Cortex of kidney (tissue), 1 donor: ENCODE measurements at places on chromosomes 3 and 15.

DNA sequence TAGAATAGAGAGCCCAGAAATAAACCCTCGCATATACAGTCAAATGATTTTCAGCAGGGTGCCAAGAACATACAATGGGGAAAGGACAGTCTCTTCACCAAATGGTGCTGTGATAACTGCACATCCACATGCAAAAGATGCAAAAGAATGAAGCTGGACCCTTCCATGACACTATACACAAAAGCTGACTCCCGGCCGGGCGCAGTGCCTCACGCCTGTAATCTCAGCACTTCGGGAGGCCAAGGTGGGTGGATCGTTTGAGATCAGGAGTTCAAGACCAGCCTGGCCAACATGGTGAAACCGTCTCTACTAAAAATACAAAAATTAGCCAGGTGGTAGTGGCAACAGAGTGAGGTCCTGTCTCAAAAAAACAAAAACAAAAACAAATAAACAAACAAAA, 43.2 kb upstream of the IQSEC1 start:
- DNase-seq, result no peak

- no peak for DNase-seq
Measured at GRCh38 chr15:63385911-63386531, 4.4 kb upstream of the CA12 start.

DNA sequence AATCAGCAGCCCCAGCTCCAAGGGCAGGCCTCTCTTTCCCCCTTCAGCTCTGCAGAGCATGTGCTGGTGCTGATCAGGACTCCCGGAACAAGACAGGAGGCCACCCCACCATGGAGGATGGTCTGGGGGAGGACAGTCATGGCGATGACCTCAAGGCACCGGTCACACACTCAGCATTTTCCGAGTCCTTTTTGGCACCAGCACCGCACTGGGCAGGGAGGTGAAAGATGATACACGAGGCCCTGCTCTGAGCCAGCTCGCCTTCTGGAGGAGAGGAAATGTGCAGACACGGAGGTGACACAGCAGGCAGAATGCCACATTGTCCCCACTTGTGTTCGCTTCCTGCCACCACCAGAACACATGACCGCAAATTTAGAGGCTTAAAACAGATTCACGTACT, 61.8 kb upstream of the SEC61A1 start:
- DNase-seq, result no peak

GRCh38 chr3:192879346-192880031, 38.2 kb downstream of the MB21D2 start:
- DNase-seq, result no peak

DNA sequence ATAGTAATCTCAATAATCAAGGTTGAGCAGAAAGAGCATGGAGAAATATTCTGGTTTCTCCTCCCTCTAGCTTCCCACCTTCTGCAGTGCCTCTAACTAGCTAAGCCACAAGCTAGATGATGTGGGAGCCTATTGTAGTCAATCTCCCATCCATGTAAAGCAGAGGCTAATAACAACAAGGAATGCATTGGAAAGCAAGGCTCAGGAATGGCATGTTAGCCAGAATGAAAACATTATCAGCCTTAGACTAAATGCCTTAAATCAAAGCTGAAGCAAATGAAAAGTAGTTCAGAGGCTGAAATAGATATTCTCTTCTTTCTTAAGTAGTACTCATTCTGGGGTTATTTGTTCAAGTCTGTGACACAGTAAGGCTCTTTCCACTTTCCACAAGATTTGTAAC, 350.3 kb upstream of the DPPA4 start:
- no peak for DNase-seq

DNA sequence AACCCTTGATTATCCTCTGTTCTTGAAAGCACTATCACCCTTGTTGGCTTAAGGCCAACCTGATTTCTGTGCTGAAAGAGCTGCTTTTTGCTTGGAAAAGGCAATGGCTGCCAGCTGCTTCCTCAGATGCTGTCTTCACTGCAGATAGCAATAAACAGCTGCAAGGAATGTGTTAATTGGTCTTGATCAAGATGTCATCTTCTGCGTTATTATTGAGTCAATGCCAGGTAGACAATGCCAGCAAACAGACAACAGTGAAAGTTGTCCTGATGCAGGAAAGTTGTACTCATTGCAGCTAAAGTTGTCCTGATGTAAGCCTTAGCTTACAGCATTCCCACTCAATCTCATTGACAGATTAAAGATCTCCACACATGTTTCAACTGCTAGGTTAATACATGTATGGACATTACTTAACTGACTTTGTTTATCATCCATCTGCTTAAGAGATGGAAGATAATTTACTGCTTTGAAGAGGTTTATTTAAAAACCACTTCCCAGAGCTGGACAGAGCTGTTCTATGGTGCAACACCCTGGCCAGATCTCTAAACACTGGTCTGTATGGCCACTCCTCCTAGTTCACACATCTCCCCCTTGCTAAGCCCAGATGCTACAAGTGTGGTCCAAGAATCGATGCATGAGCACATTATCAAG, 251.0 kb upstream of the MCTP2 start:
- DNase-seq, result no peak

DNA sequence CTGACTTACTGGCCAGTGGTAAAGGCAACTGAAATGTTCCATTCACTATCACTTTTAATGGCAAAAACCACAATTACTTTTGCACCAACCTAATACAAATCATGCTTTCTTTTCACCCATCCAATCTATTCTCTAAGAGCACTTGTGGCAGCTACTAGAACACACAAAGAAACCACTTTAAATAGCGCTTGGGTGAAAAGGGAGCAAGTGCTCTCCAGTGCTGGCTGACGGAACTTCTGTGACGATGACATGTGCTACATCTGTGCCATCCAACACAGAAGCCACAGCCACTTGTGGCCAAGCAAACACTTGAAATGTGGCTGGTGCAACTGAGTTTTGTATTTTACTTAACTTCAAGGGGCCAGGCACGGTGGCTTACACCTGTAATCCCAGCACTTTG, 18.9 kb downstream of the SH3BP5 start:
- DNase-seq, result no peak

GRCh38 chr15:83268147-83268546, 16.3 kb downstream of the BNC1 start:
- no peak for DNase-seq

DNA sequence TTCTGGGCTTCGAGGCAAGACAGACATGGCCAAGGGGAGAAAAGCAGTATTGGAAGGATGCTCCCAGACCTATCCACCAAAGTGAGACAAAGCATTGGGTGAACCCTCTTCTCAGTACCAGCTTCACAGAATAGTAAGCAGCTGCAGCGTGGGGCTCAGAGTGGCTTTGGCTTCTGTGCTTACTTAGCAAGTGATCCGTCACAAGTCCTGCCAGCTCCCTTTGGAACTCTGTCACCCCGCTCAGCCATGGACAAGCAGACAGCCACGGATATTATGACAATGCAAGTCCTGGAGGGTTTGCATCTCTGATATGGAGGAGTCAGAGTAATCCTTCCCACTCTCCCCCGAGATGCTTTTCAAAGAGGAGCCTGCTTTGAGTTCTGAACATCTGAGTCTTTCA, 90.8 kb downstream of the SLCO3A1 start:
- no peak for DNase-seq

- DNase-seq, result no peak
Measured at GRCh38 chr3:138845771-138846173, 11.0 kb upstream of the PIK3CB start.

GRCh38 chr3:120597445-120598049, 1.4 kb downstream of the NDUFB4 start:
- DNase-seq, result no peak

GRCh38 chr15:39680868-39681267, 100.0 kb downstream of the THBS1 start:
- no peak for DNase-seq

- no peak for DNase-seq
Measured at GRCh38 chr3:66439666-66440344, 61.0 kb downstream of the LRIG1 start.

DNA sequence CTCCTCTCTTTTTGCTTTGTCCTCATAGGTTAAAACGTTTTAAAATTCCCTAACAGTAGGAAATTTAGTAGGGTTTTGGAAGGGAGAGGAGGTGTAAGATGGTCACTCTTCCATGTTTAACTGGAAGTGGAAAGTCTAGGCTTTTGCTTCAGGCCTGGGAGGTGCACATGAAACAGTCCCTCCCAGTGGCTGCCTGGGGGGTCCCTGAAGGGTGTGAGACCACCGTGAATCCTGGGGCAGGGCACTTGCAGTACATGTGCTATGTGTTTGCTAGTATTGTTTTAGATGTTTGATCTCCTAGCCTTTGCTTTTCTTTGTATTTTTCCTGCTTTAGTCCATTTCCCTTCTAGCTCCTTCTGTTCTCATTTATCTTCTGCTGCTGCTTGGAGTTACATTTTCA, 178.5 kb downstream of the THSD4 start:
- no peak for DNase-seq

DNA sequence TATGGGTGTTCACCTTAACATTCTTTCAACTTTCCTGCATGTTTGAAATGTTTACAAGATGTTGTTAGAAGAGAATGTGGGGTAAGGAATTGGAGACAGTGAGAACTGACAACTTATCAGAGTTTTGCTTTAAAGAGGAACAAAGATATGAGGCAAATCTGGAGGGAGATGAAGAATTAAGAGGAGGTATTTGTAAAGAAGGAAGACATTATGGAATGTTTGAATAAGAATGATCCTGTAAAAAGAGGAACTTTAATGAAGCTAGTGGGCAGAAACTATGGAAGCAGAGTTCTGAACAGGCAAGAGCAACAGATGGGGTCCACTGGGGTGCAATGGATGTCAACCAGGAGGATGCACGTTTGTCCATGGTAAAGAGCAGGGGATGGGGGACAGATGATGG, 27.7 kb downstream of the PLD1 start:
- DNase-seq, result no peak

DNA sequence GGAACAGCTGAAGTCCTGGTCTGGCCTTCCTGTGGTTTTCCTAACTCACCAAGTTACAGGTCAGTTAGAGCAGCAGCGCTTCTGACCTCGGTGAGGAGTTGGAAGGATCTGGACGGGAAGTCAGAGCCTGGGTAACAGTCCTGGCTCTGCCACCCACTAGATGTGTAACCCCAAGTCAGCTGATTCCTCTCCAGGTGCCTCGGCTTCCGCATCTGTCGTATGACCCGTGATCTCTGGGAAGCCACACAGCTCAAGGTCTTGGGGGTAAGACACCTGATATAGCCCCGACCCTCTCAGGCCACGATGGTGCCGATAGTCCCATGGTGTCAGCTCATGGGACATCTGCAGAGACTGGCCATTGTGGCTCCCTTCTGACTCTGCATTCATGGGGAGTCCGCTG, 8.3 kb upstream of the PIGZ start:
- DNase-seq, result no peak
